Iris pigment epithelial cell (primary cell): ENCODE measurements at places on chromosomes 16 and 17.
A peak's percentile ranks its signal among the peaks of the same experiment; 100 is the strongest.

DNA sequence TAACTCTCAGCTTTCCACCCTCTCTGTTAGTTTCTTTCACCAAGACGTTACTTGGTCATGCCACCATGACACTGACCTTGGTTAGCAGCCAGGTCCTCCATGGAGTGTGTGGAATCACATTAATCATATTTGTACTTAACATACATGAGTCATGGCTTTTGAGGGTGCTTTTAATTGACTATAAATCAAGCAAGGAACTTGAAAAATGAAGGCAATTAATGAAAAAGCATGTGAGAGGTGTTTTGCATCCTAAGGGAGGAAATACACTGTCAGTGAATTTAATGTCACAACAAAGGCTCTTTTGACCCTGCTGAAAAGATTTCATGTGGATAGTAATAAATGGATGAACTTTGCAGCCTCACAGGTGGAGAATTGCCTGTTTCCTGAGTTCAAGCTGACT lies 240.7 kb downstream of the CDH13 start:
- peak; percentile 41 for DNase-seq

DNA sequence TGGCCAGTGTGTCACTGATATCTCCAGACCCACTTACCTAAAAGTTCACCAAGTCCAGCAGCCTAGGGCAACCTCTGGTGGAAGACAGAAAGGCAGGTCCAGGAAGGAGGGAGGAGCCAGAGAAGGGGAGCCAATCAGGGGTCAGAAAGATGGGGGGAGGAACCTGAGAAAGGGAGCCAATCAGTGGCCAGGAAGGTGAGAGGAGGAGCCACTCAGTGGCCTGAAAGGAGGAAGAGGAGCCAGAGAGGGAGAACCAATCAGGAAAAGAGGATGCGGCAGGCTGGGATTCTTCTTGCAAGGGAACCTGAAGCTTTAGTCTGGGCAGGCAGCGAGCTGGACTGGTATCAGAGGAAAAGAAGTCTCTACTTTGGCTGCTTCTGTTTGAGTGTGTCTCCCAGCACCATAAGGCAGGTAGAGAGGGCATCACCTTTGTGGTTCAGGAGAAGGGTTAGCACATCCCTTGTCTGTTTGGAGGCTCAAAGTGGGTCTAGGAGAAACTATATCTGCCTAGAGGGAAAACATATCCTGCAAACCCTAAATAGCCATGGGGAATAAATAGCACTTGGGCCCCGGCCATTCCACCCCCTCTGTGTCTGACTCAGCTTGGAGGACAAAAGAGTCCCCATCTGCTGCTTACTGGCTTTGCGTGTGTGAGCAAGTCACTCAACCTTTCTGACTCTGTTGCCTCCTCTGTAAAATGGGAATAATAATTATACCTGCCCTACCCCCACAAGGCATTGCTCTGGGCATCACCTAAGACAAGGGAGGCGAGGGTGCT lies 43.4 kb upstream of the CRHR1 start:
- peak; percentile 41 for DNase-seq

DNA sequence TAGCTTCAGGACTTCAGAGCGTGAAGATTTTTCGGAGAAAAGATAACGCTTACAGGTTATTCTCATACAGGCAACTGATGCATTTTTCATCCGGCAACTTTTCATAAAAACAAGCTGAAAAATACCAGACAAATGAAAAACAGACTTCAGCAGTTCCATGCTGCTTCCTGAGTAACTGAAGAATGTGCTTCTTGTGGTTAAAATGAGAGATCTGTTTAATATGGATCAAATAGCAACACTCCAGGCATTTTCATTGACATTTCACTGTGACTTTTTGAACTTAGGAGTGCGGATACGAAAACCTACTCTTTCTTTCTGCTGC lies 705 bp upstream of the PITPNC1 start:
- peak; percentile 78 for DNase-seq

GRCh38 chr17:41278176-41278955 lies 2.9 kb downstream of the KRTAP9-7 start:
- DNase-seq: no peak

- no peak for DNase-seq
Observed at GRCh38 chr16:72425571-72426341, 253.8 kb upstream of the PMFBP1 start.

DNA sequence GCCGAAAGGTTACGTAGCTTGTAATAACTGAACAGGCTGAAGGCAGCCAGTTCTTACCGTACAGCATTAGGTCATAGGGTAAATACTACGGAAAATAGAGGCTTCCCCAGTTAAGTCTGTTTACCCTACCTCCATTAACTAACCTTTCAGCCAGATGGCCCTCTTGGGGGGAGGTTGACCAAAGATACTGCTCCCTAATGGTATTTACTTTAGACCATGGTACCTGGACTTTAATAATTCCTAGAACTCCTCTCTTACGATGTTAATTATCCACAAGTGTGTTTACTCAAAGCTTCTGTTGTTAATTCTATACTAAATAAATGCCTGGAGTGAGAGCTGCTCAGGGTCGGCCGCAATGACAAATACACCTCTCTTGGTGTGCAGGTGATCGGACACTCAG lies 9.8 kb upstream of the ADAT1 start:
- no peak for DNase-seq

DNA sequence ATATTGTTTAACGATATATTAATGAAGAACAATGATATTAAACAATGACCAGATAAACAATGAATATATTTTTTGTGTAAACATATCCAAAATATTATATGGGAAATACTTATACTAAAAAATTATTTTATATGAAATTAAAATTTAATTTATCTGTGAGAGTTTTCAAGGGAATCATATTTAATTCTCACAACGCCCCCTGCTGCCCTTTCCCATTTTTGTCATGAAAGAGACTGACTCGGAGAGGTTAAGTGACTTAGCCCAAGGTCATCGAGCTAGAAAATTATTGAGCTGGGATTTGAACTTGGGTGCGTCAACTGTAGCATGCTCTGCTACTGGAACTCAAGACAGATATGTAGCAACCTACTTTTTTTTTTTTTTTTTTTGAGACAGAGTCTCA lies 7.2 kb upstream of the MYCBPAP start:
- DNase-seq: peak; percentile 22

DNA sequence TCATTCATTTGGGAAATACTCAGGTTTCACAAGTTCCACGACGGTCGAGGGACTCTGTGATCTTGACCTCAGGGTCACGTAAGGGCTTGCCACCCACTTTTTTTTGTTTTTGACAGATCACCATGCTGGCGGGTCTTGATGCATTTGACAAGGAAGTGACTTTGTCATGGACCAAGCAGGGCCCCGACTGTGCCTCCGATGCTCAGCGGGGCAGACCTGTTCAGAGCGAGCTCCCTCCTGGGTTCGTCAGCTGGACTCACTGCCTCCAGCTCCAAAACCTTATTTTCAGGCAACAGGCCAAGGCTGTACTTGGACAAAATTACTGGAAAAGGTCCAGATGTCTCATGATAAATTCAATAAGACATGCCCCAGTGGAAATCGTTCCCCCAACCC lies 9.0 kb upstream of the CLEC18A start:
- no peak for DNase-seq

GRCh38 chr17:75795820-75796607 lies 11.4 kb downstream of the UNK start:
- DNase-seq: no peak
